NT2/D1 (cell line): ENCODE measurements at places on chromosomes 3 and 15.

- no peak for DNase-seq
Measured at GRCh38 chr15:37765786-37766185, 168.7 kb upstream of the TMCO5A start.

DNA sequence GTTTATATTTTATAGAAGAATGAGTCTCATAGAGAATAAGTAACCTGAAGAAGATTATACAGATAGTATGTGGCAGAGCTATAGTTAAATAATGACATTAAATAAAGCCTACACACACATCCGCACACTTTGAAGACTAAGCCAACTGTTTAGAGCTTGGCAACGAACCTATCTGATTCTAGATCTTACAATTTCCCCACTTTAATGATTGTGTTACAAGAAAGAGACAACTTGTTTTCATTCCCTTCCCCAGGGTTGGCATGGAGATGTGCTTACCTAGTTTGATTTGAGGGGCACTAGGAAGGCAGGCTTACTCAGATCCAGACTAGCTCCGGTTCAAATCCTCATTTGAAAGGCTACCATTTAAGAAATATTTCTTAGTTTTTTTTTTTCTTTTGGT lies 61.9 kb upstream of the CBLB start:
- no peak for DNase-seq

DNA sequence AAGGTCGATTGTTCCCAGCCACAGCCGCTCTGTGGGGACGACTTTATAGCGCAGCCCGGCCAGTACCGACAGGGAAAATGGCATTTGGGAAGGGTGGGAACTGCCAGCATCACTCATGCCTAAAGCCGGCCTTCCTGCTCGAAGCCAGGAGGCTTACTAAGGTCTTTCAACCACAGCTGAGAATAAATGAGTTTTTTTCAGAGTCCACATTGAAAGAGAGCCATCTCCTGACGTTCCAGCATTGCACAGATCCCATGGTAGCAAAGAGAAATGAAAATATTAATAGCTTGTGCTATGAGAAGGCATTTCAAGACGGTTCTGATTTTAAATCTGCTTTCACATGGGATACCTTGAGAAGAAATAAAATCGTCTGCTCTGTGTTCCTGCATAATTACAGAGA lies 230.2 kb upstream of the IGF1R start:
- DNase-seq = no peak

DNA sequence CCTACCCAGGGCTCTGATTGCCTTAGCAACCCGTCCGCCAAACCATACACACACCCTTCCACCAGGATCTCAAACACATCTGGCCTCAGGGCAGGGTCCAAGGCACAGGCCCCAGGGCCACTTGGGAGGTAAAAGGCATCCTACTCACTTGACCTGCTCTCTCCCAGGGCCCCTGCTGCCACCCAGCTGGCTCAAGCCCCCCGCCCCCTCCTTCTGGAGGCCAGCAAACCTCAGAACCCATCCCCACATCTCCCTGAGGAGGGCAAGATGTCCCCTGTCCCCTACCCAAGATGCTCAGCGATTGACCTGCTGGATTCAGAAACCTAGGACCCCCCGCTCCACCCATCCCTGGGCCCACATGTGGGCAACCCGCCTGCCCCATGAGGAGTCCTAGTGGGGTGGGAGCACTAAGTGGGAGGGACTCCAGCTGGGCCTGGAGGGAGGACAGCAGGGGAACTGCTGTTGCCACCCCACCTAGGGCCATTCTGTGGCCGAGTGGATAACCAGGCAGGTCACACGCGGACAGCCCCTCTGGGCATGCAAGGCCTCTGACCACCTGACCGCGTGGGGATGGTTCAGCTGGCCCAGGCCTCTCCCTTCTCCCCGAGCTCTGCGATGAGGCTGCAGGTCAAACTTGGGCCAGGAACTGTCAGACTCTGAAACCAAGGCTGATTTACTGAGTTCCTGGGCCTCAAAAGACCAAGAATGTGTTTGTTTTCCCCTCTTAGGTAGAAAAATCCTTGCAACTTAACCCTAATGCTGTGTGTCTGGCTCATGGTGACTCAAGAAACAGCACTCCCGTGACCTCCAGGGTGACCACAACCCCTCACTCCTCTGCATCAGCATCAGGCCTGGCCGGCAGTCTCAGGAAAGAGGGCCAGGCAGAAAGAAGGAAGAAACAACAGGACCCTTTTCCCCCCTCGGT lies 4.2 kb downstream of the MFGE8 start:
- no peak for DNase-seq
